ENCODE measurements at places on chromosomes 5 and 9.

DNA sequence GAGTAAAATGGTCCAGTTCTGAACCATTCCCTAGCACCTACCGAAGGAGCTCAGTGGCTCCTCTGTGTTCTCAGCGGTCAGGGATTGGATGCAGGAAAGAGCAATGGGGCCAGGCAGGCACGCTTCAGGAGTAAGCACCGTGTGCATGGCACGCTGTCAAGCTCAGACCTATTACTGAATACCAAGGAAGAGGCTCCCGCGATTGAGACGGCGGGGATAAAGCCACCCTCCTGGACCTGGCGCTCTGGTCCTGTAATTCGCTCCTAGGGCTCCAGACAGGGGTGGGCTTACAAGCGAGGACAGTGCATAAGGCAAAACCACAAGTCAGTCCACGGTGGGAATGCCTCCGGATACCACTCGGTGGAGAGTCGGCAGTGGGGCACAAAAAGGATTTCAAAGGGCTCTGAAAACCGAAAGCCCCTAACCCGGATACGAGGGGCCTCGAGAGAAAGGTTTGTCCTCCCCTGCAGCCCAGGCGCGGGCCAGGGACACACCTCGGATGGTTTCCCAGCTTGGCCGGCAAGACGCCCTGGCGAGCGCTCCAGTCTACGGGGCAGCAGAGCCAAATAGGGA, 988 bp downstream of the OXCT1 start:
- peak overlapping the region; percentile 65 for H3K27ac ChIP-seq
- no peaks in the 10 kb centered on the region for H3K36me3 ChIP-seq
- peak; percentile 24 for DNase-seq

DNA sequence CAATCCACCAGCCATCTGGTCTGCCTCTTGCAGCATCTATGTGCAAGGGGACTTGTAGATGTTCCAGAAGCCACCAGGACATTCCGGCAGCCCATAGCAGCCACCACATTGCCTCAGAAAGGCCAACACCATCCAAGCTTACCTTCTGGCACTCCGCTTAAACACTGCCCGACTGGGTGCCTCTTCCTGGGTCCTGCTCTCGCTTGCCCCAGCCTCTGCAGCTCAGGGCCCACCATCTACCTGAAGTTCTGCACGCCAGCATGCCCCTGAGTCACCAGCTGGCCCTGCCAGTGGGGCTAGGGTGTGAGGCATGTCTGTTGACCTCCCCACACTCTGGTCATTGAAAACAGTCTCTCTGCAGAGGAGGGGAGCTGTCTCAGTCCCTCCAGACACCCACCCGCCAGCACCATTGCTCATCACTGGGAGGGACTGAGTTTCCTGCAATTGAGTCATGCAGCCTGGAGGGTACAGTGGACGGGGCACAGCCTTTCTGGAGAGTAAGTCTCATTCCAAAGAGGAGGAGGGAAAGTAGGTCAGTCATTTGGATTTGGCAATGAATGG, 16.9 kb upstream of the COL5A1 start:
- no peak overlapping the region for H3K27ac ChIP-seq
- H3K4me3 ChIP-seq = peak overlapping the region; percentile 55
- H3K36me3 ChIP-seq = no peaks in the 10 kb centered on the region
- H3K4me1 ChIP-seq = peaks cover 34% of the 10 kb centered on the region

GRCh38 chr9:69743930-69744329, 15.9 kb downstream of the PTAR1 start:
- H3K27ac ChIP-seq = no peak overlapping the region
- H3K36me3 ChIP-seq = no peaks in the 10 kb centered on the region
- no peak overlapping the region for H3K4me3 ChIP-seq
- no peaks in the 10 kb centered on the region for H3K27me3 ChIP-seq
- no peak for DNase-seq

DNA sequence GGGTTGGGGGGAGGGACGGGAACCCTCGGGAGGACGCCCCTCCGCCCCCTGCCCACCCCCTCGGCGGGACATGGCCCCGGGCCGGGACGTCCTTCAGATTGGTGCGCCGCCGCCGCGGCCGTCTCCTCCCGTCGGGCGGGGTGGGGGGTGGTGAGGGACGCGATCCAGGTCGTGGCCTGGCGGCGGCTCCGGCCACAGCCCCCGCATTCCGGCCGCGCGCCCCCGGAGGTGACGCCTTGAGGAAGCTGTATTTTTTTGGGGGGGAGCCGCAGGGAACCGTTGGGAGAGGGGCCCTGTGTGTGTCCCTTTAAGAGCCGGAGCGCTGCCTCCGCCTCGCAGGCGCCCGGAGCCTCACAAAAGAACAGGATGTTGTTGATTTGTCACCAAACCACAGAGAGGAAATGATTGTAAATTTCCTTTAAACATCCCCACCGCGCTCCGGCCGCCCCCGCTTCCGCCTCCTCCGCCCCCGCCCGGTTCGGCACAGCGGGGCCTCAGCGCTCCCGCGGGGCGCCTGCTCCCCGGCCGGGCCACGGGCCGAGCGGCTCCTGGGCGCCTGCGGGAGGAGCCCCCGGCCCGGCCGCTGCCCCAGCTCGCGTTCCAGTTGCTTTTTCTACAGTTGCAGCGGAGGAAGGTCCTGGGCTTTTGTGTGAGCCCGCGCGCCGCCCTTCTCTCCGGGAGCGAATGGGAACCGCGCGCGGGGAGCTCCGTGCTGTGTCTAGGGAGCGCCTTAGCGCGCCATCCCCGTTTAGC, 32.1 kb upstream of the SPRY4 start:
- peak; percentile 78 for DNase-seq
- peaks cover 6% of the 10 kb centered on the region for H3K27me3 ChIP-seq
- peak overlapping the region; percentile 85 for H3K4me3 ChIP-seq
- peaks cover 9% of the 10 kb centered on the region for H3K4me1 ChIP-seq
- H3K27ac ChIP-seq = peak overlapping the region; percentile 81

DNA sequence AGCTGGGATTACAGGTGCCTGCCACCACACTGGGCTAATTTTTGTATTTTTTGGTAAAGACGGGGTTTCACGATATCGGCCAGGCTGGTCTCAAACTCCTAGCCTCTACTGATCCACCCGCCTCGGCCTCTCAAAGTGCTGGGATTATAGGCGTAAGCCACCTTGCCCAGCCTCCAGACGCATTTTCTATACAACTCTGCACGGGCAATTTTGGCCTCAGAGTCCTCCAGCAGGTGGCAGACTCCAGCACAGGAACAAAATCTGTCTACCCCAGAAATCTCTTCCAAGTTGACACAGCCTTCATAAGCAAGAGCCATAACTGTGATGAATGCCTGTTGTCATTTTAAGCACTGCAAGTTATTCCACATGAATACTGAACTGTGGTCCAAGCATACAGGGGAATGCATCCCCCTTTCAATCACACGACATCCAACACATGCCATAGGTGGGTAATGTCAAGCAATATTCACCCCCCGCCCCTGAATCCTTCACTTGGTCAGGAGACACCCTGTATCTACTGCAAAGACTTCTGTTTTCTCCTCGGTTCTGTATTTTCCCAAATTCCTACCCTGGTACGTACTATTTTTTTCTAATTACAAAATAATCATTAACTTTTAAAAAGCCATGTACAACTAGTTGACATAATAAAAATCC, 50.8 kb downstream of the ALDH7A1 start:
- H3K27me3 ChIP-seq = no peaks in the 10 kb centered on the region
- H3K36me3 ChIP-seq = no peaks in the 10 kb centered on the region
- no peak overlapping the region for H3K27ac ChIP-seq
- peak; percentile 56 for DNase-seq
- H3K4me3 ChIP-seq = no peak overlapping the region

DNA sequence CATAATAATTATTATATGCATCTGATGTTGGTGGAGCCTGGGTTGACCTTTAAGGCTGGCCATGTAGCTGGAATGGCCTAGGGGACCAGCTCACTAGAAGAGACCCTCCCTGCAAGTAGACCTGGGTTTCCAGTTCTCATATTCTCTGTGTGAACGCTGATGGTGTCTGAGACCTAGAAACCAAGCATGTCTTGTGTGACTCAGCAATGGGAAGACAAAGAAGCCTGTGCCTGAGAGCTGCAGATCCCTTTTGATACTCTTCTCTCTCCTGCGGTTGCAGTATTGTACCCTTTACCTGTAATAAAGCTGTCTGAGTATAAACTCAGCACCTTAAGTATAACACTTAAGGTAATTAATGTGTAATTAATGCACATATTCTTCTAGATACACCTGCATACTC, 22.2 kb downstream of the C9orf152 start:
- H3K27ac ChIP-seq = no peak overlapping the region
- H3K36me3 ChIP-seq = no peaks in the 10 kb centered on the region
- no peak for DNase-seq
- peaks cover 6% of the 10 kb centered on the region for H3K27me3 ChIP-seq
- H3K4me1 ChIP-seq = peaks cover 9% of the 10 kb centered on the region
